ENCODE measurements at places on chromosomes 3 and 15.

DNA sequence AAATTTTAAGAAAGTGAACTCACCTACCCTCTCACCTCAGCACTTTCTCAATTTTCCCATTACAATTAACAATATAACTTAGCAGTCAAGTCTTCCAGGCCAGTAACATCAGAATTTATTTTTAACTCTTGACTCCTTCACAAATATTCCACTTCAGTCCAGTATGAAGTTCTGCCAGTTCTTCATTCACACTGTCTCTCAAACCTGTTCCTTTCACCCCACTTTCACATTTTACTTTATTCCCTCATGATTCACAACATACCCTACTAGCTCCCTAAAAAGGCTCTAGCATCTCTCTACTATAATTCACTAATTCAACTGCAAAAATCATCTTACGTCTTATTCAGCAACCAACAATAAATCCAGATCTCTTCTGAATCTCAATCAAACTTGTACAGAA lies 3.8 kb downstream of the GSK3B start:
- DNase-seq: no peak

DNA sequence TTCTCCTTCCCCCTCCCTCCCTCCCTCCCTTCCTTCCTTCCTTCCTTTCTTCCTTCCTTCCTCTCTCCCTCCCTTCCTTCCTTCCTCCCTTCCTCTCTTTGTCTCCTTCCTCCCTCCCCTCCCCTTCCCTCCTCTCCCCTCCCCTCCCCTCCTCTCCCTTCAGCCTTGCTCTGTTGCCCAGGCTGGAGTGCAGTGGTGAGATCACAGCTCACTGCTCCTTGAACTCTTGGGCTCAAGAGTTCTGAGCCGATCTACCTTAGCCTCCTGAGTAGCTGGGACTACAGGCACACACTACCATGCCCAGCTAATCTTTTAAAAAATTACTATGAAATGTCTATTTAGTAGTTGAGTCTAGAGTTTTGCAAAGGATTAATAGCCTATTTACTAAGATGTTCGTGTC lies 32.2 kb downstream of the SQOR start:
- DNase-seq: no peak

- DNase-seq: no peak
These were observed 94.1 kb upstream of the GOLGA8J start for GRCh38 chr15:29988701-29989100.

- no peak for DNase-seq
These were observed 165.6 kb downstream of the LPP start for GRCh38 chr3:188319569-188319968.

DNA sequence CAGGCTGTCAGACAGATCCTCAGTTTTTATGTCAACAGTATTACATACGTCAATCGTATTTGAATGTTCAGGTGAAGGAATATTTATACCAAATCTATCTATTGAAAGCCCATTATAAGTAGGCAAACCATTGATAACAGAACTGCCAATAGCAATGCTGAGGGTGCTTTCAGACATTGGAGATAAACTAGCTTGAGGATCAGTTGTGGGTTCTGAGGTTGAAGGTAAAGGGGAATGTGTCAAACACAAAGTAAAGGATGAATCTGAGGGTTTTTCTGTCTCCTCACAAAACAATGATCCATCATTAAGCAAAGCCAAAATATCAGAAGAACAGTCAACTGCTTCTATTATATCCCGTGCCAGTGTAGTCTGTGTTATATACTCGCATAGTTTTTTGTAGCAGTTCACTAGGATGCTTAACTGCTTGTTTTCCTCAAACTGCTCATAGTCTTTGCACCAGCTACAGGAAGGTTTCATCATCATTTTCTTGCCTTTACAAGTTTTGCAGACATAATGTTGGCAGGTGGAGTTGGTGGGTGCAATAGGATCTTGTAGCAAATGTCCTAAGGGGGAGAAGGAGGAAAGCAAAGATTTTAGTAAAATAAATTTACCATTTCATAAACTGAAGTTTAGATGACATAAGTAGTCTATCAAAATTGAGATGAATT lies 43.8 kb downstream of the MSL2 start:
- no peak for DNase-seq

GRCh38 chr15:86588413-86588812 lies 508.7 kb downstream of the AGBL1 start:
- DNase-seq: peak; percentile 27

GRCh38 chr3:82927309-82928253 lies 1166.1 kb upstream of the GBE1 start:
- no peak for DNase-seq

GRCh38 chr3:19348941-19349564 lies 200.7 kb downstream of the KCNH8 start:
- no peak for DNase-seq
